ENCODE measurements at places on chromosomes 7 and 10.

DNA sequence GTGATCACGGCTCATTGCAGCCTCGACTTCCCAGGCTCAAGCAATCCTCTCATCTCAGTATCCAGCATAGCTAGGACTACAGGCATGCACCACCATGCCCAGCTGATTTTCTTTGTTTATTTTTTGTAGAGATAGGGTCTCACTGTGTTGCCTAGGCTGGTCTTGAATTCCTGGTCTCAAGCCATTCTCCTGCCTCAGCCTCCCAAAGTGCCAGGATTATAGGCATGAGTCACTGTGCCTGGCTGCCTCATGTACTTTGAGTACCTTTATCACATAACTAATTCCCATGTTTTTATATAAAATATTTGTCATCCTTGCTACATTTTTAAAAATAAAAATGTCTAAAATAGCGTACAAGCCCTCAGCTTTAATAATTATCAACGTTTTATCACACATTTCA lies 35.3 kb upstream of the CCDC3 start:
- DNase-seq: no peak

DNA sequence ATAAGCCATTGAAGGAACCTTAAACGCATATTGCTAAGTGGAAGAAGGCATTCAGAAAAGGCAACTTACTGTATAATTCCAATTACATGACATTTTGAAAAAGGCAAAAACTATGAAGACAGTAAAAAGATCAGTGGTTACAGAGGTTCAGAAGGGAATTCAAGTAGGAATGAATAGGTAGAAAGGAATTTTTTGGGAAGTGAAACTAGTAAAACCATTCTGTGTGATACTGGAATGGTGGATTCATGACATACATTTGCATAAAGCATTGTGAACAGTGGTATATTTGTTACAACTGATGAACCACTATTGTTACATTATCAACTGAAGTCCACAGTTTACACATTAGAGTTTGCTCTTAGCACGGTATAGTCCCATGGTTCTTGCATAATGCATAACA lies 114.2 kb upstream of the GPR22 start:
- DNase-seq: no peak

DNA sequence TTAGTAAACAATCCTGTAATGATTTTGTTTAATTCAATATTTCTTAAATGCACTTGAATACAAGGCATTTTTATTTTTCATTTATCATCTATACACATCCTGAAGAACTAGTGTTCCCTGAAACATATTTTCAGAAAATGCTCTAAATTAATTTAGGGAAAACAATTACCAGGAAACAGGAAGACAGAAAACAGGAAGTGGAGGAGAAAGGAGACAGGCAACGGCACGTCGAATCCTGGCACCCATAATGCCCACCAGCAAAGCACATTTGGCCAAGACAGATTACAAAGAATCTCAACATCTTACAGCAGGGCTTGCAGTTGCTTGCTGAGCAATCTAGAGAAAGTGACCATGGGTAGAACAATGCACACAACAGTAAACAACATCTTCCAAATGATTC lies 571.1 kb downstream of the GRID1 start:
- no peak for DNase-seq

DNA sequence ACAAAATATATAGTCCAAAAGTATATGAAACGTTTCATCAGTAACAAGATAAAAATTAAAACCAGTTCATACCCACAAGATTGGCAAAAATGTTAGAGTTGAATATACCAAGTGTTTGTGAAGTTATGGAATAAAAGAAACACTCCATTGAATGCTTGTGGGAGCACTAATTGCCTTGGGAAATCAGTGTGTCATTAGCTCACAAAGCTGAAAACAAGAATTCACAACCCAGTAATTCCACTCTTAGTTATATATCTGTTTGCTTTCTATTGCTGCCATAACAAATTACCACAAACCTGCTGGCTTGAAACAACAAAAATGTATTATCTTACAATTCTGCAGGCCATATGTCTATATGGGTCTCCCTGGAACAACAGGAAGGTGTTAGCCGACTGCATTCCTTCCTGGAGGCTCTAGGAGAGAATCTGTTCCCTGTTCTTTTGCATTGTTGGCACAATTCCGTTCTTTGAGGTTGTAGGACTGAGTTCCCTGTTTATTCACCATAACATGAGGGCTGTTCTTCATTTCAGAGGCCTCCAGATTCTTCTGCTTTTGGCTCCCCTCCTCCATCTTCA lies 45.7 kb downstream of the SEM1 start:
- no peak for DNase-seq

- DNase-seq: peak; percentile 72
These were observed 145.1 kb downstream of the PLXNA4 start for GRCh38 chr7:132430861-132431822.

DNA sequence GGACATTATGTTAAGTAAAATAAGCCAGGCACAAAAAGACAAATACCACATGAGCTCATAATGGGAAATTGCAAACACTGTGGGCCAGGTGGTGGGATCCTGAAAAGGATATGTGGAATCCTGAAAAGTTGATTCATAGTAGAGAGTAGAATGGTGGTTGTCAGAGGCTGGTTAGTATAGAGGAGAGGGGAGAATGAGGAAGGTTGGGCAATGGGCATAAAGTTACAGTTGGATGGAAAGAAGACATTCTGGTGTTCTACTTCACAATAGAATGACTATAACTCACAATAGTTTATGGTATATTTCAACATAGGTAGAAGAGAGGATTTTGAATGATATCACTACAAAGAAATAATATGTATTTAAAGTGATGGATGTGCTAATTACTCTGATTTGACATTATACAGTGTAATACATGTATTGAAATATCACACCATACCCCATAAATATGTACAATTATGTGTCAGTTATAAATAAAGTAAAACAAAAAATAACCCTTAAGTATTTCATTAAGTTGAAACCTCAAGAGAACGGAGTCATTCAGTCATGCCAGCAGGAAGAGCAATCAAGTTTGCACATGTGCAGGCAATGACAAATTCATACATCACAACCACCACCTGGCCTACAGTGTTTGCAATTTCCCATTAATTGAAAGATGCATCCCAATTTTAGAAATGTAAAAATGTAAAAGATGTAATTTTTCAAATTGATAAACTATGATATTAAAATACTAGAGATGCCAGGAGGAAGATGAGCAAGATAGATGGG lies 156.7 kb downstream of the MAGI2 start:
- DNase-seq: no peak

Data from transverse colon (tissue), 4 donors.